Right atrium auricular region (tissue), 2 donors: ENCODE measurements at places on chromosomes 4 and X. TPM values are rescaled to one million over a fixed set of nuclear protein-coding genes. Genes with fewer than 3 reads are reported as not detected.

- no peak for DNase-seq
Measured at GRCh38 chr4:20682853-20683252, 17.4 kb upstream of the PACRGL start.

DNA sequence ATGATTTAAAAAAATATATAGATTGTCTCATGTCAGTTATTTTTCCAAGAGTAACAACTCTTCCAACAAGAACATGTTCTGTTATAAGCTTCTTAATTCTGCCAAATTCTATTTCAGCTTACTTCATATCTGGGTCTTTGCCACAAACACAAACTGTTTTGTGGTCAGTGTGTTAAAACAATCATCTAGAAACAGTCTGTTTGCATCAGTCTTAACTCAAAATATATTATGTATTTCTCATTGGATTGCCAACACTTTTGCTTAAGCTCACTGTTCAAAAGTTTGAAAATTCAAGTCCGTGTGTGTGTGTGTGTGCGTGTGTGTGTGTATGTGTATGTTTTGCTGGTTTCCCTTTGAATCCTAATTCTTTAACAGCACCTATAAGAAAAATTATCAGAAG, 752.3 kb upstream of the NDST4 start:
- DNase-seq = no peak

DNA sequence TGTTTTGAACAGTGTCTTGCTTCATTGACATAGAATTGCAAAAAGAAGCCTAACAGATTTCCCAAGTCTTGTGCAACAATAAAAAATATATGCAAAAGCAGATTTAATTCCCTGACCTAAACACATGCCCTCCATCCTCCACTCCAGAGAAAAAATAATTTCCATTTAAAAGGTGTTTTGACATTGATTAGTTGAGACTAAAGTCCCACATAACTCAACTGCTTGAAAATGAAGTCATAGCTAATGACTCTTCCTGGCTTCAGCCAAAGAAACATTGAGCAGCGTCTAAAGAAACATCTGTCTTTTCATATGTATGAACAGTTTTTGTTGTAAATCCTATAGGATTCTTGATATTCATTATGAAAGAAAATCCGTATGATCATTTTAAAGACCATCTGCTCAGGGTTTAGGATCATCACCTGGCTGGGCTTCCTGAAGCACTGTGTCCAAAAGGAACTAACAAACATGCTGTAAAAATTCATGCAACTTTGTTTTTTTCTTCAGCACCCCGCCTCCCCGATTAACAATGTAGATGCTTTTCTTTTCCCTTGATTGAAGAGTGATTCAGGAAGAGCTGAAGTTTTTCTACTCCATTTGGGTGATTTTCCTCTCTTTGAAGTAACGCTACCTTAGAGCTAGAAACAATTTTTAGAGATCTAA, 273.4 kb downstream of the HS3ST1 start:
- DNase-seq = no peak

GRCh38 chr4:151605215-151605614, 155.6 kb downstream of the GATB start:
- no peak for DNase-seq

DNA sequence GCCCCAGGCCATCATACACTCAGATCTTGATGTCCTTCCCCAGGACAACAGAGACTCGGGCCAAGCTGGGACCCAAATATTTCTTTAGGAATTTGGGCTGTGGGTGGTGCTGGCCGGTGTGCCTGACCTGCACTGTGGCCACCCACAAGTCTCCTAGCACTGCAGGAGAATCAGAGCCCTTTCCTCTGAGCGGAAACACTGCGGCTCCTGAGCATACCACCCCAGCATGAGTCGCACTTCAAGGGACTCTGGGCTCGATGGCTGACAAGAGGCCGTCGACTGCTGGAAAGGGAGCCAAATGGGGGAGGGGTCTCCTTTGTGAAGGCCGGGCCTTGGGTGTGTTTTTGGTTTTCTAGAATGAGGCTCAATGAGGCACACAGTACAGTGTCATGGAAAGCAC, 13.0 kb upstream of the IRAK1 start:
- no peak for DNase-seq

DNA sequence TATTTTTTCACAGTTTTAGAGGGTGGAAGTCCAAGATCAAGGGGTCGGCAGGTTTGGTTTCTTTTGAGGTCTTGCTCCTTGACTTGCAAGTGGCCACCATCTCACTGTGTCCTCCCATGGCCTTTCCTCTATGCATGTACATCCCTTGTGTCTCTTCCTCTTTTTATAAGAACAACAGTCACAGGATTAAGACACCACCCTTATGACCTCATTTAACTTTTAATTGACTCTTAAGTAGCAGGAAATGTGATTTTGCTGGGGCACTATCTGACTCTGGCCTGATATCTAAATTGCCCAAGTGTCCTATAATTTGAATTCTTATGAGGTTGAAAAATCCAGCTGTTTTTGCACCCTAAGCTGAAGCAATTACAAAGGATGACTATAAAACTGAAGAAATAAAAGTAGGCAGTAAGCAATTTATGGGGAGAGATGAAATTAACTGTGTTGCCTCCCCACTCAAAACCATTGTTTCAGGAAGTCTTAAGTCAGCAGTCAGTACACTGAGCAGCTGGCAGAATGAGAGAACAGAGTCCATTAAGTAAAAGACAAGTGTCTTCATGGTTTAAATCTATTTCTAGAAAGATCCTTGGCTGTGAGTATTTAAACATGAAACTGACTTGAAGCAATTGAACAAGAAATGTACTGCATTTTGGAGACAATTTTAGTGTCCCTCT, 601.3 kb downstream of the SPRY1 start:
- no peak for DNase-seq

- no peak for DNase-seq
Measured at GRCh38 chr4:74157154-74157553, 764 bp upstream of the MTHFD2L start.

- no peak for DNase-seq
Measured at GRCh38 chr4:30866907-30867306, 146.7 kb downstream of the PCDH7 start.

- no peak for DNase-seq
Measured at GRCh38 chr4:146212781-146213180, 1.6 kb upstream of the REELD1 start.

DNA sequence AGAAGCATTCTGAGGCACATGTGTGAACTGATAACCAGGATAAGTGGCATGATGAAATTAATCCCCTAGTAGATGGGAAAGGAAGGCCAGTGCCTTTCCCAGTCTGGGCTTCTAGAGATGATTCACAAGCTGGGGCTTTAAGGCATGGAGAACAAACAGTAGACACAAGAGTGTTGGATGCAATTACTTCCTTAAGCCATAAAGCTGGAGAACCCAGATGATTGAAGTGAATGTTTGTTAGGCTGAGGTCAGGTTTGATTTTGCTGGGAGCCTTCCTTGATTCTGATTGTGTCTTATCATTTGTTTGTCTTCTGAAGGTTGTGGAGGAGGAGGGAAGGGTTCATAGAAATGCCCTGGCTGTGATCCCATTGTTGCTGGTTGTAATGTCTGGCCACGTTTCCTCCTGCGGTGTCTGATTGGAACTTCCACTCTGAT, 125.2 kb downstream of the NHS start:
- DNase-seq = no peak

DNA sequence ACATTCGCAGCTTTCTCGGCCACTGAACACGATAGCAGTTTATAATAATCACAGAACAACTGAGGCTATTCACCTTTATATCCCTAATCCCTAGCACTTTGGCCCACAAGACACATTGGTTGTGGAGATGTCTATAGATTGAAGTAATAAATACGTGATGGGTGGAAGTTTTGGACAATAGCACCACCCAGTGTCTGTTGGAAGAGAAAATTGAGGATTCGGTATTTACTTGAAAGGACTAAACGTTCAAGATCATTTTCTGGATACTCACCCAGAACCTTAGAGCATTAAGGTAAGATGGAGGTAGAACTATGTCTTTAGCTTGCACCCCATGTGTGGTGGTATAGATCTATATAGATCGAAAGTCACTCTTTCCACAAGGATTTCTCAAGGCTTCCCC, 787 bp upstream of the TMSB15A start:
- DNase-seq = no peak

DNA sequence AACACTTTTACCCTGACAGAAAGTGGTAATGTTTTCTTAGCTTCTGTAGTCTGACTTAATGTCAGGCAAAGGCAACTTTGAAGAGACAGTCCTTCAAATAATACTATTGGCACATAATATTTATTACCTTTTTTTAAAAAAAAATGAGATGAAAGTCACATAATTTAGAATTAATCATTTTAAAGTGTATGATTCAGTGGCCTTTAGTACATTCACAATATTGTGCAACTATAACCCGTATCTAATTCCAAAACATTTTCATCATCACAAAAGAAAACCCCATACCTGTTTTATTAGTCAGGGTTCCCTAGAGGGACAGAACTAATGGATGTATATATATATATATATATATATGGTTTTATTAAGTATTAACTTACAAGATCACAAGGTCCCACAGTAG, 94.8 kb upstream of the TEX13A start:
- no peak for DNase-seq

GRCh38 chrX:5730556-5730955, 498.1 kb downstream of the NLGN4X start:
- DNase-seq = no peak

DNA sequence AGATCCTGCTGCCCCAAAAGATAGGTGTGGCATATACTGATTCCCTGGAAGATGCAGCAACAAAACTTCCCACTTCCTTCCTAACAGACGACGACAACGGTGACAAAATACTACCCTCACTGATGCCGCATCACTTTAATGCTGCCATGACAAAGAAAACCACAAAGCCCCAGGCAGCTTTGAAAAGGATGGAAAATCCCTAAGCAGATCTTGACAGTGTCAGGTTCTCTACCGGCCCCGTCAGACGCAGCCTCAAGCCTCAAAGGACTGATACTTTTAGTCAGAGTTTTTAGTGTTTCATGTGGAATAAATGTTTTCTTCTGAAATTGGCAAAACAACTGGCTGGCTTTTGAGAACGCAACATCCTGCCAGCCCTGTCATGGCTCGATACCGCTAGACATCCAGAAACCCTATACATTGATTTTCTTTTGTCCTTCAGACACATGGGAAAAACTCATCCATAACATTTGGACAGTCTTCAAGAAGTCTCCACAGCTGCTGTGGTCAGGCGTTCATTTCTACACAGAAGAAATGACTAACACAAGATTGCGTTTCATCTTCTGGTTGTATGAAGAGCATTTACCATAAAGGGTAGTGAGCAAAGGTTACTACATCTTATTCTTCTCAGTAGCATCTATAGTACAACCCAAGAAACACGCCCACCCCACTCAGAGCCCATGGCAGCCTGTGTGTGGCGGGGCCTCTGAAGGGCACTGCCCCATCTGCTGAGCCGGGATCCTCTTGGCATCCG, 60.1 kb downstream of the GATB start:
- DNase-seq = no peak

GRCh38 chr4:144338148-144338547, 197.6 kb upstream of the GYPA start:
- no peak for DNase-seq

- no peak for DNase-seq
Measured at GRCh38 chr4:12206091-12206490, 777.4 kb upstream of the HS3ST1 start.

GRCh38 chr4:152880263-152880662, 55.9 kb upstream of the FHDC1 start:
- no peak for DNase-seq

Gene ABHD18
- total RNA-seq = 7.2 TPM

Gene SERPINA7
- not detected for total RNA-seq

Gene ASB9
- total RNA-seq = 1.1 TPM

Gene PHF8
- 12.7 TPM for total RNA-seq

Gene MOB1B
- 7.7 TPM for total RNA-seq

Gene UBQLN2
- 23.8 TPM for total RNA-seq

Gene PHKA1
- total RNA-seq = 5.9 TPM

Gene GBA3
- total RNA-seq = not detected

Gene CSAG3
- total RNA-seq = not detected

Gene FOXR2
- not detected for total RNA-seq
